ENCODE measurements at places on chromosomes 3 and 15. TPM values are rescaled to one million over a fixed set of nuclear protein-coding genes. Genes with fewer than 3 reads are reported as not detected.

Gene KBTBD12
- 0.28 TPM for total RNA-seq

Gene SENP7
- 10.1 TPM for total RNA-seq

Gene CCDC54
- total RNA-seq, result not detected

Gene NRG4
- total RNA-seq, result 0.39 TPM

Gene ACP3
- total RNA-seq, result not detected

Gene DPPA2
- not detected for total RNA-seq

DNA sequence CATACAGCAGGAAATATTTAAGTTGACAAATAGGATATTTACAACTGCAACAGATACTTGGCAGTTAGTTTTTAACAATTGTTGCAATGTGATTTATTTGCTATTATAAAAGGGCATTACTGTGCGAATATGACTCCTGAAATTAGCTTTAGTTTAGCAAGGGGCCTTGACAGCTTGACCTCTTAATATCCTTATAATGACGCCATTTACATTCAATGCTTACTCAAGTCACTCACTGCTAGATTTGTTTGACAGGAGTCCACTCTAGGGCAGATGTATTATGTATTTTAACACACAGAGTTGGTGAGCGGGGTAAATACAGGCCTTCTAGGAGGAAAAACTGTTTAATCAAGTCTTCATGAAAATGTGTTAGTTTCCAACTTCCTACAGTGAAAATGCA, 58.1 kb upstream of the C15orf61 start:
- H3K4me3 ChIP-seq, result no peak overlapping the region
- H3K4me1 ChIP-seq, result no peaks in the 10 kb centered on the region
- H3K27me3 ChIP-seq, result no peaks in the 10 kb centered on the region
- no peaks in the 10 kb centered on the region for H3K36me3 ChIP-seq
- no peak overlapping the region for H3K27ac ChIP-seq

GRCh38 chr15:47908950-47909670, 191.8 kb downstream of the SEMA6D start:
- DNase-seq, result no peak
- H3K27me3 ChIP-seq, result no peaks in the 10 kb centered on the region
- H3K4me1 ChIP-seq, result no peaks in the 10 kb centered on the region
- H3K4me3 ChIP-seq, result no peak overlapping the region

DNA sequence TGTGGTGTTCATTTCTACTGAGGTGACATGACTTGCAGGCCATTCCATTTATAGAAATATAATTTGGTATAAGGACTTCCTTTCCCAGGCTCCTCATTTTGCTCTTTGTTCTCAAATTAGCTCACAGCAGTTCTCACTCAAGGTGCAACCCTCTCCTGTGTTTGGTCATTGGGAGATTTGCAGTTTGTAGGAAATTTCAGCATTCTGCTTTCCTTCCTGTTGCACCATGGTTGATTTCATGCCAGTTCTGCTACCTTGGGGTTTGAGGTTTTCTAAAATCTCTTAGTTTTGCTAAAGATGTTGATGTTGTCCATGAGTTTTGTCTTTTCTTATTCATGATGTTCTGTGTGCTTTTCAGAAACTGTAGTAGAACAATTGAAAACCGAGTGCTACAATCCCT, 65.7 kb upstream of the PROK2 start:
- H3K36me3 ChIP-seq, result no peaks in the 10 kb centered on the region
- DNase-seq, result no peak
- no peaks in the 10 kb centered on the region for H3K27me3 ChIP-seq
- H3K4me1 ChIP-seq, result no peaks in the 10 kb centered on the region
- no peak overlapping the region for H3K27ac ChIP-seq

- no peak overlapping the region for H3K27ac ChIP-seq
- H3K4me3 ChIP-seq, result no peak overlapping the region
- H3K36me3 ChIP-seq, result no peaks in the 10 kb centered on the region
- H3K27me3 ChIP-seq, result peaks cover 5% of the 10 kb centered on the region
- DNase-seq, result no peak
Observed at GRCh38 chr15:68479406-68479805, 47.4 kb upstream of the ITGA11 start.

Data from Panc1 (cell line).